Ovary (tissue), 10 donors: ENCODE measurements at places on chromosomes 6 and 20. TPM values are rescaled to one million over a fixed set of nuclear protein-coding genes. Genes with fewer than 3 reads are reported as not detected.

PPIL6 gene
- 10.9 TPM for total RNA-seq

- H3K27me3 ChIP-seq, result no peaks in the 10 kb centered on the region
- no peak for DNase-seq
- H3K27ac ChIP-seq, result no peak overlapping the region
- no peak overlapping the region for H3K4me3 ChIP-seq
- H3K36me3 ChIP-seq, result no peaks in the 10 kb centered on the region
- no peaks in the 10 kb centered on the region for H3K4me1 ChIP-seq
These were observed 316.5 kb downstream of the CDH26 start for GRCh38 chr20:60274717-60275116.

SDCBP2 gene
- total RNA-seq, result 4.0 TPM

- H3K27me3 ChIP-seq, result no peaks in the 10 kb centered on the region
- no peaks in the 10 kb centered on the region for H3K36me3 ChIP-seq
- no peak overlapping the region for H3K4me3 ChIP-seq
- no peak for DNase-seq
- H3K27ac ChIP-seq, result no peak overlapping the region
These were observed 47.2 kb downstream of the KIF13A start for GRCh38 chr6:17940151-17940792.

DNA sequence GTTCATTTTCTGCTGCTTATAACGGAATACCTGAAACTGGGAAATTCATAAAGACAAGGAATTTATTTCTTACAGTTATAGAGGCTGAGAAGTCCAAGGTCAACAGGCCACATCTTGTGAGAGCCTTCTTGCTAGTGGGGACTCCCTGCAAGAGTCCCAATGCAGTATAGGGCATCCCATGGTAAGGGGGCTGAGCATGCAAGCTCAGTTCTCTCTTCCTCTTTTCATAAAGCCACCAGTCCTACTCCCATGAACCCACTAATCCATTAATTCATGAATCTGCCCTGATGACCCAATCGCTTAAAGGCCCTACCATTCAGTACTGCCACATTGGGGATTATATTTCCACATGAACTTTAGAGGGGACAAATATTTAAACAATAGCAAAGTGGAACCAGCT, 26.5 kb downstream of the CYB5R4 start:
- no peak for DNase-seq
- no peaks in the 10 kb centered on the region for H3K27me3 ChIP-seq
- H3K27ac ChIP-seq, result no peak overlapping the region

DNA sequence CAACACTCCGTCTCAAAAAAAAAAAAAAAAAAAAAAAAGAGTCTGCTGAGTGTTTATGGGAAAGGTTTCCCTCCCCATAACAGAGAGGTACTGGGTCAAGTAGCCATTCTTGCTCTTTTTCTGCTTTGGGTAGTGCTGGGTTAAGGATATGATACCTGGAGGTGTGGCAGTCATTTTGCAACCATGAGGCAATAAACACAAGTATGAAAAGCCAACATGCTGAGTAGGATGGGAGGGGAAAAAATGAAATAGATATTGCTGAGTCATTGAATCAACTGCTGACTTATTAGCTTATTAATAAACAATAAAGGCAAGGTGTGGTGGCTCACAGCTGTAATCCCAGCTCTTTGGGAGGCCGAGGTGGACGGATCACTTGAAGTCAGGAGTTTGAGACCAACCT, 2.3 kb upstream of the TOMM34 start:
- no peak for DNase-seq
- H3K4me1 ChIP-seq, result peaks cover 13% of the 10 kb centered on the region
- H3K27me3 ChIP-seq, result no peaks in the 10 kb centered on the region
- no peaks in the 10 kb centered on the region for H3K36me3 ChIP-seq
- H3K4me3 ChIP-seq, result no peak overlapping the region

EPHA7 gene
- 2.0 TPM for total RNA-seq

GRCh38 chr6:159645640-159646039, 47.4 kb downstream of the SOD2 start:
- H3K27me3 ChIP-seq, result no peaks in the 10 kb centered on the region
- H3K4me3 ChIP-seq, result no peak overlapping the region
- DNase-seq, result no peak
- H3K27ac ChIP-seq, result no peak overlapping the region

PAK5 gene
- total RNA-seq, result 0.46 TPM
